H4 (cell line): ENCODE measurements at places on chromosomes 7 and 10. TPM values are rescaled to one million over a fixed set of nuclear protein-coding genes. Genes with fewer than 3 reads are reported as not detected.

- DNase-seq, result no peak
Observed at GRCh38 chr7:142796501-142797390, 26.0 kb downstream of the PRSS2 start.

GRCh38 chr10:131127610-131128009 lies 183.9 kb downstream of the TCERG1L start:
- no peak for DNase-seq

The ZNF107 gene
- 2.5 and 5.4 TPM in 2 replicates for total RNA-seq

DNA sequence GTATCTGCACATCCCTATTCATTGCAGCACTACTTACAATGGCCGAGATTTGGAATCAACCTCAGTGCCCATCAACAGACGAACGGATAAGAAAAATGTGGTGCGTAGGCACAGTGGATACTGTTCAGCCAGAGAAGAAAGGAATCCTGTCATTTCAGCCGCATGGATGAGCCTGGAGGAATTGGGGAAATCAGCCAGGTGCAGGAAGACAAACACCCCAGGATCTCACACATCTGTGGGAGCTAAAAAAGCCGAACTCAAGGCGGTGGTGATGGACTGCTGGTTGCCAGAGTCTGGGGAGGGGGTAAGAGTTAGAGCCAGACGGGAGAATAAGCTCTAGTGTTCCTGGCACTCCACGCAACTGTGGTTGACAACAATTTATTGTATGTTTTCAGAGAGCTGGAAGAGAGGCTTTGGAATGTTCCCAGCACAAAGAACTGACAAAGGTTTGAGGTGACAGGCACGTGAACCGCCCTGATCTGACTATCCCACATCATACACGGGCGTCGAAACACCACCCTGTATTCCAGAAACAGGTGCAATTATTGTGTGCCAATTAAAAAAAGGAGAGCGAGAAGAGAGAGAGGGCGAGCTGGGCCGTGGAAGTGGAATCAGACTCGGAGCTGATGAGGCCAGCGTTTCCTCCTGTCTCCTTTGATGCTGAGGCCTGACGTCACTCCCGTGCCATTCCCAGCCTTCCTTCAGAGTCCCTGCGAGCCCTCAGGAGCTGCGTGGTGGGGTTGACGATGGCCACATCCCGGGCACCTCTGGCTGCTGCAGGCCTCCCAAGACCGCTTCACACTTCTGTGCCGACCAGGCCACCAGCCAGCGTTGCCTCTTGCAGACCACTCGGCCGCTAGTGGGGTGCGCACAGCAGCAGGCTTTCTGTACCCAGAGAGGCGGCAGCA lies 189.5 kb downstream of the DNAJB6 start:
- DNase-seq, result no peak

The EBF3 gene
- total RNA-seq, result 0.33 TPM in 2 replicates

GRCh38 chr7:151081170-151082101 lies 827 bp upstream of the FASTK start:
- no peak for DNase-seq

The ACBD7 gene
- total RNA-seq, result 1.6 and 1.7 TPM in 2 replicates

The LRIT1 gene
- not detected in 2 replicates for total RNA-seq

DNA sequence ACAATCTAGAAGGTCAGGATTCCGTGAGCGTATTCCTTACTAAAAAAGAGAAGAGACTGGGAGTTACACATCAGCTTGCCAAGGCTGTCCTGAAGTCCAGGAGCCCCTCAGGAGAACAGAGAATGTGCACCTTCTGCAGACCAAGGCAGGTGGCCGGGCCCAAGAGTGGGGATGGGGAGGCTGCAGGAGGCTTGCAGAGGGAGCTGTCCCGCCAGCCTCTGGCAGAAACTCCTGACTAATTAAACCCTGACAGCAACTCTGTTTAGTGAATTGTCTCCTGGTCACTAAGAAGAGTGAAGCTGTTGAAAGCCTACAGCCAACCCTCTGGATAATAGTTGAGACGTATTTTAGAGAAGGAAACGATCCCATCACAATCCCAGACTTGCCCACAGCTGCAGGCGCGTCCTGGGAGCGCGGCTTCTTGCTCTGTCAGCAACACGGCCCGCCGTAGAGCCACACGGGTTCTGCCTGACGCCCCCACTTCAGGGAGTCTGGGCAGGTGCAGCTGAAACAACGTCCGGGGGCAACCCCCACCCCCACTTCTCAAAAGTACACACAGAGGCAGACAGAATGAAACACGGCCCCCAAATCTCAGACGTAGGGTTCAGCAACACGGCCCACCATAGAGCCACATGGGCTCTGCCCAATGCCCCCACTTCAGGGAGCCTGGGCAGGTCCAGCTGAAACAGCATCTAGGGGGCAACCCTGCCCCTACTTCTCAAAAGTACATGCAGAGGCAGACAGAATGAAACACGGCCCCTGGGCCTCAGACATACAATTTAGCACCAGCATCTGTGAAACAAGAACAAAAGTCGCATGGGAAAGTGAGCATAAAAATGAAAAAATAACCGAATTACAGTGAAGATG lies 45.2 kb downstream of the DIP2C start:
- no peak for DNase-seq

DNA sequence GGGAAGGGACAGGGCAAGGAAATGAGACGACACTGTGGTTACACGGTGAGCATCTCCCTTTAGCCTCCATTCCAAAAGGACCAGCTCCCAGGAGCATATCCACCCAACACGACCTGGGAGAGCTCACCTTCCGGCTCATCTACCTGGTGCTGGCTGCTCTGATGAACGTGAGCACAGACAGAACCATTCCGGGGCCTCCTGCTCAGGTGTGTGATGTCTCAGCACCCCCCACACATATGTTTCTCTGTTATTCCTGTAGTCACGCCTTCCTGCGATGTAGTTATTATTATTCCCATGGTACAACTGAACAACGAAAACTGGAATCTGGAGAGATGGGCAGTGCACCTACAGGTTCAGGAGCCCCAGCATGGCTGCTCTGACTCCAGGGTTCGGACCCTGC lies 20.5 kb upstream of the GPR26 start:
- no peak for DNase-seq

The TMEM72 gene
- not detected in 2 replicates for total RNA-seq

GRCh38 chr7:98984126-98984525 lies 105.8 kb downstream of the TRRAP start:
- DNase-seq, result no peak

- DNase-seq, result no peak
Observed at GRCh38 chr10:1117651-1118050, 61.5 kb downstream of the WDR37 start.

The CALCR gene
- not detected in 2 replicates for total RNA-seq

The CPN1 gene
- not detected in 2 replicates for total RNA-seq
